ENCODE measurements at places on chromosomes 11 and 22. TPM values are rescaled to one million over a fixed set of nuclear protein-coding genes. Genes with fewer than 3 reads are reported as not detected.

The SORL1 gene
- total RNA-seq = 0.36 TPM

The DEFB131B gene
- total RNA-seq = not detected

The SCARF2 gene
- total RNA-seq = 23.9 TPM

The SCGB1A1 gene
- total RNA-seq = not detected

DNA sequence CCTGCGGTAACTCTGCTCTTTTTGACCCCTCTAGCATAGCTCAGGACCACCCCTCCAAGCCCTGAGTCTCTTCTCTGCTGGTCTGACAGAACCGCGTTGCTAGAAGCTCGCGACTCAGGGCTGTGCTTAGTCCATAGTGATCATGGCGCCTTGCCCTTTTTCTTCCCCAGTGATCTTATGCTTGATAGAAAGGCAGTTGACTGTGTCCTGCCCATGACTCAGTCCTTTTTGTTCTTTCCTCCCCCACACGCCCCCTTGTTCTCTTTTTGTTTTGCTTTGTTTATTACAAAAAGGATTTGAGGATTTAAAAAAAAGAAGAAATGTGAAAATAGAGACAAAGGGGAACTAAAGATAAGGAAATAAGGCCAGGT, 17.5 kb downstream of the IL17RA start:
- H3K27ac ChIP-seq = no peak overlapping the region
- H3K4me1 ChIP-seq = no peaks in the 10 kb centered on the region
- DNase-seq = peak; percentile 70
- peaks cover 28% of the 10 kb centered on the region for H3K36me3 ChIP-seq
- H3K4me3 ChIP-seq = no peak overlapping the region

DNA sequence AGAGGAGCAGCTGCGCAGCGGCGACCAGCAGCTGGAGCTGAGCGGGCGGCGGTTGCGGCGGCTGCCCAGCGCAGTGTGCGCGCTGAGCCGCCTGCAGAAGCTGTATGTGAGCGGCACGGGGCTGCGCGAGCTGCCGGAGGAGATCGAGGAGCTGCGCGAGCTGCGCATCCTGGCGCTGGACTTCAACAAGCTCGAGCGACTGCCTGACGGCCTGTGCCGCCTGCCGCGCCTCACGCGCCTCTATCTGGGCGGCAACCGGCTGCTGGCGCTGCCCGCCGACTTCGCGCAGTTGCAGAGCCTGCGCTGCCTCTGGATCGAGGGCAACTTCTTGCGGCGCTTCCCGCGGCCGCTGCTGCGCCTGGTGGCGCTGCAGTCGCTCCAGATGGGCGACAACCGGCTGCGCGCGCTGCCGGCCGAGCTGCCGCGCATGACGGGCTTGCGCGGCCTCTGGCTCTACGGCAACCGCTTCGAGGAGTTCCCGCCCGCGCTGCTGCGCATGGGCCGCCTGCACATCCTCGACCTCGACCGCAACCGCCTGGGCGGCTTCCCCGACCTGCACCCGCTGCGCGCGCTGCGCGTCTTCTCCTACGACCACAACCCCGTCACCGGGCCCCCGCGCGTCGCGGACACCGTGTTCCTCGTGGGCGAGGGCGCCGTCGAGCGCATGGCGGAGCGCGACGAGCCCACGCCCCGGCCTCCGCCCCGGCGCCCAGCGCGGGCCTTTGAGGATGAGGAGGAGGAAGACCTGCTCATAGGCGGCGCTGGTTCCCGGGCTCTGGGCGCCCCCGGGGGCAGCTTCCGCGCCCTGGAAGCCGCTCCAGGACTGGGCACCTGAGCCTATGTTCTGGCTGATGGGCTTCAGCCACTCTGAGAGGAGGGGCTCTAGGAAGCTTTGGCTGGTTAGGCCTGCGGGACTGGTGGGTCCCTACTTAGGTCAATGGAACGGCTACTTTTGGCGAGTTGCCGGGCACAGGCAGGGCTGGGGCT, 787 bp downstream of the LRRC10B start:
- peak overlapping the region; percentile 39 for H3K4me3 ChIP-seq
- peak; percentile 98 for DNase-seq
- H3K4me1 ChIP-seq = no peaks in the 10 kb centered on the region
- no peak overlapping the region for H3K27ac ChIP-seq
- peaks cover 45% of the 10 kb centered on the region for H3K27me3 ChIP-seq

- H3K27me3 ChIP-seq = no peaks in the 10 kb centered on the region
- no peaks in the 10 kb centered on the region for H3K4me1 ChIP-seq
- no peak for DNase-seq
- H3K27ac ChIP-seq = no peak overlapping the region
- H3K4me3 ChIP-seq = no peak overlapping the region
Measured at GRCh38 chr11:37456746-37457145, 858.7 kb upstream of the RAG2 start.

DNA sequence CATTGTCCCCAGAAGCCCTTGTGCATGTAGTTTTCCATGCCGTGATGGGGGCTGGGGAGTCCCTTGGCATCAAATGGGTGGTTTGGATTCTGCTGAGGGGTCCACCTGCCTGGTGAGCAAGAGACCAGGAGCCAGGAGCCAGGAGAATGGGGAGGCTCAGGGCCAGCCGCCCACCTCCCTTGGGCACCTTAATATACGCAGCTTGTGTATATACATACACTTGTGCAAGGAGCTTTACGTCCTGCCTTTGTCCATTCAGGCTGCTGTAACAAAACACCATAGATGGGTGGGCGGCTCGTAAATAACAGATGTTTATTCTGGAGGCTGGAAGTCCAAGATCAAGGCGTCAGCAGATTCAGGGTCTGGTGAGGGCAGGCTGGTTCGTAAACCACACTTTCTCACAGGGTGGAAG, 62.5 kb downstream of the SMIM38 start:
- no peak overlapping the region for H3K4me3 ChIP-seq
- H3K27ac ChIP-seq = no peak overlapping the region
- H3K4me1 ChIP-seq = no peaks in the 10 kb centered on the region
- DNase-seq = peak; percentile 63

DNA sequence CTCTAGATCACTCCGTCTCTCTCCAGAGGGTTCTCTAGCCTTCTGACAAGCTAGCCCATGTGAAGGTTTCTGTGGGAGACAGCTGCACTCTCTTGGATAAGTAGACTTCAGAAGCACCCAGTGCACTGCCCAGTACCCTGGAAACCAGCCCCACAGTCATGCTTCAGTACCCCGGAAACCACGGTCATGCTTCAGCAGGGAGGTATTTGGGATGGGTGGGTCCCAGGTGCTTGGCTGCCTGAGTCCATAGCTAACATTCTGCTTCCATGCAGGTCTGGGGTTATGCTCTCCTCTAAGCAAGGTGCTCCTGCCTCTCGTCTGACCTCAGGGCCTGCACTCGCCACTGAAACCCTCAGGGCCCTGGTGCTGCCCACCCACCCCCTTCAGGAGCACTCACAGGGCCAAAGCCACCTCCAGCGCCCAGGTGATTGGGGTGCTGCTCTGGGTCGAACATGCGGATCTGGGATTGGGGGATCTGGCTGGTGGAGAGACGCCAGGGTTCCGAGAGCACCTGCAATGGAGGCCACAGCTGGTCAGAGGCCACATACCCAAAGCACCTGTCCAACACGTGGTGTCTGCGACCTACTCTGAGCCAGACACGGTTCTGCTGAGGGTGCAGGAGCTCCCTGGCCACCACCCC, 7.3 kb upstream of the SYCE3 start:
- H3K36me3 ChIP-seq = no peaks in the 10 kb centered on the region
- no peak overlapping the region for H3K4me3 ChIP-seq

GRCh38 chr11:134226806-134227325, 2.4 kb downstream of the VPS26B start:
- peaks cover 20% of the 10 kb centered on the region for H3K4me1 ChIP-seq
- DNase-seq = peak; percentile 69
- H3K27me3 ChIP-seq = no peaks in the 10 kb centered on the region

- no peak overlapping the region for H3K4me3 ChIP-seq
- H3K27me3 ChIP-seq = no peaks in the 10 kb centered on the region
- H3K27ac ChIP-seq = no peak overlapping the region
- peak; percentile 87 for DNase-seq
- no peaks in the 10 kb centered on the region for H3K36me3 ChIP-seq
Measured at GRCh38 chr11:17263769-17264168, 12.8 kb upstream of the NUCB2 start.

DNA sequence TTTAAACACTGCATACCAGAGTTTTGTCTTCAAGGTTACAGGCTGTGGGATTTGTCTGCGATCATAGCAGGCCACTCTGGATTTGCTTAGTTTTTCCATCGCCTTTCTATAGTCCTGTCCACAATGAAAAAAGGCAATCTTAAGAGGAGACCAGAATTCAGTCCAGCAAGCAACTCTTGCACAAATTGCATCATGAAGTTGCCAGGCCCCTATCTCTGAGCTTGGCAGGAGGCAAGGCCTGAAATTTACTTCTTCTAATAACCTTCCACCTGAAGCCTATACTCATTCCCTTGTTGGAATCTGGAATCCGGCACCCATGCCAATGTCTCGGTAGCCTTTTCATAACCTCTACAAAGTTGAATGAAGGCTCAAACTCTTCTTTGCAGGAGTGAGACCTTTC, 100.1 kb downstream of the NAV2 start:
- no peak for DNase-seq
- no peaks in the 10 kb centered on the region for H3K27me3 ChIP-seq
- no peaks in the 10 kb centered on the region for H3K36me3 ChIP-seq
- no peak overlapping the region for H3K4me3 ChIP-seq
- H3K27ac ChIP-seq = no peak overlapping the region

DNA sequence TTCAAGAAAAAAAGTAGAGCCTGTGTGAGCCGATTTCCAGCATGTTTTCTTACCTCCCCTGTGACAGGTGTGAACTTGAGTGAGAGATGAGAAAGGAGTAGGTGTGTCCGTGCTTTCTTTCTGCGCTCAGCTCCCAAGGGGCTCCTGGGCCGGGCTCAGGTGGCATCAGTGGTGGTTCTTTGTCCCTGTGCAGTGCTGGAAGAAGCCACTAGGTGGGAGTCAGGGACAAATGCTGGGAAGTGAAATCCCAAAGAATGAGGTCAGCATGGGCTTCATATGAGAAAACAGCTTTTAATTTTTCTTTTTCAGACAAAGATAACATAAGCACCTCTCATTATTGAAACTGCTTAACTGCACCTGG, 57.8 kb downstream of the PPFIBP2 start:
- no peak for DNase-seq
- H3K4me1 ChIP-seq = peaks cover 50% of the 10 kb centered on the region
- H3K27me3 ChIP-seq = no peaks in the 10 kb centered on the region
- H3K4me3 ChIP-seq = peak overlapping the region; percentile 18
- H3K36me3 ChIP-seq = no peaks in the 10 kb centered on the region
- peak overlapping the region; percentile 59 for H3K27ac ChIP-seq

GRCh38 chr11:77705195-77705875, 67.7 kb upstream of the CLNS1A start:
- no peaks in the 10 kb centered on the region for H3K27me3 ChIP-seq
- no peak overlapping the region for H3K4me3 ChIP-seq
- H3K27ac ChIP-seq = no peak overlapping the region
- peaks cover 8% of the 10 kb centered on the region for H3K4me1 ChIP-seq
- peaks cover 12% of the 10 kb centered on the region for H3K36me3 ChIP-seq

DNA sequence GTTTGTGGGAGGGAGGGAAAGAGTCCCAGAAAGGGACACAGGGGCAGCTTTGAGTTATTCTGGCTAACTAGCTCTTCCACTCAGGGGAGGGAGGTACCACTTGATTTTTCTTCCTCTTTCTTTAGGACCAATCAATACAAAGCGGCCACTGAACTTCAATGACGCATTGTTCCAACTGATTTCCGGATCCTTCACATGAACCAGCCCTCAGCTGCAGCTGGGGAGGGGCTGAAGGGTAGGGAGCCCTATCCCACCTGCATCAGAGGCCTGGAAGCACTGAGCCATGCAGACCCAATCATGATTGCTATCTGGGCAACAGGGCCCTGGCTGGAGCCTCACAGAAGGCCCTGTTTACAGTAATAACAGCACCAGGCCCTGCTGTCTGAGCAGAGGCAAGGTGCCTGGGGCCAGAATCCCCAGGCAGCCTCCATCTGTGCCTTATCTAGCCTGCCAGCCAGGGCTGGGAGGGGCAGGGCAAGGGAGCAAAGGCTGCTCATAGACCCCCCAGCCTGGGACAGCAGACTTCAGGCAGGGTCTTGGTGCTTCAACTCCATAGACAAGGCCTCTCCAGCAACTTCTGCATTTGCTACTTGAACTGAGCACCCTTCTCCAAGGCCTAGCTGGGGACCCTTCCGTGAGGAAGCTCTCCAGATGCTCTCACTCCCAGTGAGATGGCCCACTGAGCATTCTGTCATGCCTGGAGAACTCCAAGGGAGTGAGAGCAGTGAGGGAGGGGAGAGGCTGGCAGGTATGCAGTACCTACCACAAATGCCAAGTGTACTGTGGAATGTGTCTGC, 22.5 kb downstream of the CLPB start:
- H3K27me3 ChIP-seq = no peaks in the 10 kb centered on the region
- no peaks in the 10 kb centered on the region for H3K4me1 ChIP-seq

DNA sequence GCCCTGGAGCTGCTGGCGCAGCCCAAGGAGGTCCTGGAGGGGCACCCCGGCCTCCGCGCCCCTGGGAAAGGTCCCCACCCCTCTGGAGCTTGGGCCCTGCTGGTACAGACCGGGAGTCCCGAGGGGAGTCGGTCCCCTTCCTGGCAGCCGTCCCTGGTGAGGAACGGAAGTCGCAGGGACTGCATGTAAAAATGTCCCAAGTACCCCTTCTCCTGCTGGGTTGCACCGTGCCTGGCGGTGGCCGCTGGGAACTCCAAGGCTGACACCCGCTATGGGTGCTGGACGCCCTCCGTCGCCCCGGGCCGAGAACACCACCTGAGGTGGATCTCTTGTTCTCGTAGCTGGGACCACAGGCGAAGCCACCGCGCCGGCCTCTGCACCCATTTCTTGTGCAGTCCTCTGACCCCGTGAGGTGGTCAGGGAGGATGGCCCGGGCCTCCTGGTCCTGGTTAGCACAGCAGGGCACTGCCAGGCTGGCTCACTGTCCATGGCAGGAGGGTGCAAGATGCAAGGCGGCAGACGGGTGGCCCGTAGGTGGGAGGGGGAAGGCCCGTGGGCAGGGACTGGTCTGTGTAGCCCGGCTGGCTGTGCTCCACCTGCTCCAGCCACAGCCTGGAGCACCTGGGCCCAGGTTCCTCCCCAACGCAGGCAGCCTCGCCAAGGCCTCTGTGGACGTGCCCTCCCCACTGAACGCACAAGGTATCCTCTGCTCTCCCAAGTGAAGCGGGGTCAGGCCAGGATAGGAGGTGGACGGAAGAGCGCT, 165.2 kb downstream of the IGLL1 start:
- peaks cover 3% of the 10 kb centered on the region for H3K27me3 ChIP-seq
- no peak overlapping the region for H3K27ac ChIP-seq
- no peak overlapping the region for H3K4me3 ChIP-seq
- no peaks in the 10 kb centered on the region for H3K36me3 ChIP-seq
- no peaks in the 10 kb centered on the region for H3K4me1 ChIP-seq

GRCh38 chr11:114154271-114155047, 94.9 kb downstream of the ZBTB16 start:
- H3K4me3 ChIP-seq = no peak overlapping the region
- peaks cover 1% of the 10 kb centered on the region for H3K4me1 ChIP-seq
- no peaks in the 10 kb centered on the region for H3K36me3 ChIP-seq
- H3K27me3 ChIP-seq = peaks cover 73% of the 10 kb centered on the region

DNA sequence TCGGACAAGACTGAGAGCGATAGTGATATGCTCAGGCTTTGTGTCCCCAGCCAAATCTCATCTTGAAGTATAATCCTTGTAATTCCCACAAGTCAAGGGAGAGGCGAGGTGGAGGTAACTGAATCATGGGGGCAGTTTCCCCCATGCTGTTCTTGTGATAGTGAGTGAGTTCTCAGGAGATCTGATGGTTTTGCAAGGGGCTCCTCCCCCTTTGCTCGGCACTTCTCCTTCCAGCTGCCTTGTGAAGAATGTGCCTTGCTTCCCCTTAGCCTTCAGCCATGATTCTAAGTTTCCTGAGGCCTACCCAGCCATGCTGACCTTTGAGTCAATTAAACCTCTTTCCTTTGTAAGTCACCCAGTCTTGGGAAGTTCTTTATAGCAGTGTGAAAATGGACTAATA, 7.5 kb upstream of the FOLR2 start:
- H3K36me3 ChIP-seq = no peaks in the 10 kb centered on the region
- H3K4me3 ChIP-seq = no peak overlapping the region
- H3K27me3 ChIP-seq = no peaks in the 10 kb centered on the region
